ENCODE measurements at places on chromosomes 16 and 17. TPM values are rescaled to one million over a fixed set of nuclear protein-coding genes. Genes with fewer than 3 reads are reported as not detected.

DNA sequence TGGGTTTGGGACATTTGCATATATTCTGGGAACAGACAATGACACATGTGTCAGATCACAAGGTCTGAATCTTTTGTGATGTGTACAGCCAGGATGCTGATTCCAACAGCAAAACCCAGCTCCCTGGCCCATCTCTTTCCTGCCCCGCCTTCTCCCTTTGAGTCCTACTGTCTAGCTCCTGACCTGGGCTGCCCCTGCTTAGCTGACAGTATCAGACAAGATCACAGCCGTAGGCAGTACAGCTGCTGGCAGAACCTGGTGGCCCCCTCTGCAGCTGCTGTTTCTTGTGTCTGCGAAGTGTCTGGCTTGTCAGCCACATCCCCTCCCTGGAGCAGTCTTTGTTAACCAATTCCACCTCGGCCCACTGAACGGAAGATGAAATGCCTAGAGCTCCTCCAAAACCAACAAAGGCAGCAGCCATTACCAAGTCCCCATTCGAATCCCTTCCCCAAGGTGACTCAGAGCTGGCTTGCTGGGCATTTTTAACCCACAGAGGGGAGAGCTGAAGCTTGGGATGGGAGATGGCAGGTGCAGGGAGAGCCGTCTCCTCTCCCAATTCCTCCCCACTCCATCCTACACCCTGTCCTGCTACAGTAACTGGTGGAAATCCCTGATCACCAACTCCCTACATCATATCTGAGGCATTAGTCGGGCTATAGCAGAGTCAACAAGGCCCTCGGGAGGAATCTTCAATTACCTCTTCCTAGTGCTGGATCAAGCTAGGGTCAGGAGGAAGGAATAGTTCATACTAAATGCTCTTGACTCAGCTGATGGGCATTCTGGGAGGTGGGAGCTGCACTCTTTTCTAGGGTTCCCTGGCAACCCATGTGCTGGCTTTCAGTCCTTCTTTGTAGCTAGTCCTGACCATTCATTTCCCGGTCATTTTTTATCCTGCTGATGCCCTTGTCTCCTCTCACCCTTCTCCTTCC lies 5.8 kb downstream of the PIPOX start:
- no peak for DNase-seq

DNA sequence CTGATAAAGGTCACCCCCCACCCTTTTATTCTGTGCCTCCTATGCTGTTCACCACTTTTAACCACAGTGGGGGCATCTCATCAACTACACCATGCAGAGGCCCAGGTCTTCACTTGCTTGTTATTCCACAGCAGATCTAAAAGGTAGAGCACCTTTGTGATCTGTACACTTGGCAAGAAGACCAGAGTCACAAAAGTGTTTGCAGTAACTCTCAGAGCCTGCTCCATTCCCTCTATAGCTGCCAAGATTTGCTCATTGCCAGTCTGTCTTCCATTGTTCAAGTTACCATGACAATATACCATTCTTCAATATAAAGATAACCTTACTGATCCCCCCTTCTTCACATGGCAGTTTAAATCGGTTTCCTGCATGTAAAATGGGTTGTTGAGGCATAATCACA lies 180.0 kb downstream of the TOX3 start:
- DNase-seq: no peak

GRCh38 chr17:32495359-32496231 lies 8.8 kb downstream of the CDK5R1 start:
- DNase-seq: peak; percentile 47

DNA sequence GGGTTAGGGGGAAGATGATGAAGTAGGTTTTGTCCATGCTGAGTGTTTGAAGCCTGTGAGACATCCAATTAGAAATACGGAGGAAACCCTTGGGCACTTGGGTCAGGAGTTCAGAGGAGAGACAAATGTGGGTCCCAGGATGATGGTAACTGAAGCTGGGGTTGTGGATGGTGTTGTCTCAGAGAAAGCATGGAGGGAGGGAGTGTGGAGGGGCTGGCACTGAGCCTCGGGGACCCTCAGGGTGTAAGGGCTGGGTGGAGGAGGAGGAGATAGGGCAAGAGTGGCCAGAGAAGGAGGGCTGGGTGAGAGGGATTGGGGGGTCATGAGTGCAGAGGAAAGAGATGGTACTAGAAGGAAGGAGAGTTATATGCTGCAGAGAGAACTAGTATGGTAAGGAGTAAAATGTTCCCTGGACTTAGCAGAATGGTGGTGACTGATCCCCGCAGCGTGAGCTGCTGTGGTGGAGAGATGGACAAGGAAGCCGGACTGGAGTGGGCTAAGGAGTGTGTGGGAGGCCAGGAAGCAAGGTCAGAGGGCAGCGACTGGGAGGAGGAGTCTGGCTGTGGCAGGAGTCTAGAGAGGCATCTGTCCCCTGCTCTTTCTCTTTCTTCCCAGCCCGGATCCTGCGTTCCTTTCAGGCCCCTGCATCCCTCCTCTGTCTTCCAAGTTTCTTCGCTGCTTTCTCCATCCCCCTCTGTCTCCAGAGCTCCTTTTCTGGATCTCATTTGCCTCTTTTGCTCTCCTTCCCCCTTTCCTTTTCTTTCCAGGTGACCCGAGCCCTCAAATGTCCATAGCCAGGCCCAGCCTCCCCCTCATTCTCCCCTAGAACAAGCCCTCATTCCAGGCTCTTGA lies 3.9 kb upstream of the COL1A1 start:
- DNase-seq: peak; percentile 60

DNA sequence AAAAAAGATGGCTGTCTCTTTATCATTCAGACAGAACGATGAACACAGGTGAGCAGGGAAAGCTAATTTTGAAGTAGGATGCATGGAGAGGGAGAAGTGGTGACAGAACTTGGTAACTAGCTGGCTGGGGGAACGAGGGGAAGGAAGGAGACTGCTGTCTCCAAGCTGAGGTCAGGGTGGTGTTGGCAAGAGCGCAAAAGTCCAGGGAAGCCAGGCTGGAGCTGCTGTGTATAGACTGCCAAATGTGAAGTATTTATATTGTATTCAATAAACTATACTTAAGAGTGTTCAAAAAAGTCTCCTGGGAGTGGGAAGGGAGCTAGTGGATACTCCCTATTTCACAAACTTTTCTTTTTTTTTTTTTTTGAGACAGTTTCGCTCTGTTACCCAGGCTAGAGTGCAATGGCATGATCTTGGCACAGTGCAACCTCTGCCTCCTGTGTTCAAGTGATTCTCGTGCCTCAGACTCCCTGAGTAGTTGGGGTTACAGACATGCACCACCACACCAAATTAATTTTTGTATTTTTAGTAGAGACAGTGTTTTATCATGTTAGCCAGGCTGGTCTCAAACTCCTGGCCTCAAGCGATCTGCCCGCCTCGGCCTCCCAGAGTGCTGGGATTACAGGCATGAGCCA lies 8.2 kb downstream of the TMEM106A start:
- DNase-seq: no peak

DNA sequence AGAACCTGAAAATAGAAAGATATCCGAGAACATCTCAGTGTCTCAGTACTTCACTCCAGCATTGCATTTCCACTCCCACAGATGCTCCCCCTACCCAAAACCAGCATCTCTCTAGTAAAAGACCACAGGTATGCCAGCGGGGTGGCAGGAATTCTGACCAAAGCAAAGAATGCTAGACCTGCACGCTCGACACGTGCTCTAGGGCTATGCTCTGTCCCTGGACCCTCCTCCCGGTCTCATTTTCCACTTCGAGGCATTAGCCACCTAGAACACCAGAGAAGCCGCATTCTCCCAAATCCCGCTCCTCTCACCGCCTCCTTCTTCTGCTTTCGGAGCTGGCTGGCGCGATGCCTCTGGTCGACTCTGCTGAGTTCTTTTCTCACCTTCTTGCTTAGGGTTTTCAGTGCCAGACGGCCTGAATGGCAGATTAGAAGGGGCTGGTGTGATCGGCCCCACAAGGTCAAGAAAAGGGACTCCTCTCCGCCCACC lies 487 bp downstream of the TSR1 start:
- DNase-seq: no peak

GRCh38 chr16:16861546-16861945 lies 482.6 kb downstream of the NPIPA7 start:
- peak; percentile 22 for DNase-seq

GRCh38 chr16:89504091-89504490 lies 4.1 kb upstream of the SPG7 start:
- no peak for DNase-seq

DNA sequence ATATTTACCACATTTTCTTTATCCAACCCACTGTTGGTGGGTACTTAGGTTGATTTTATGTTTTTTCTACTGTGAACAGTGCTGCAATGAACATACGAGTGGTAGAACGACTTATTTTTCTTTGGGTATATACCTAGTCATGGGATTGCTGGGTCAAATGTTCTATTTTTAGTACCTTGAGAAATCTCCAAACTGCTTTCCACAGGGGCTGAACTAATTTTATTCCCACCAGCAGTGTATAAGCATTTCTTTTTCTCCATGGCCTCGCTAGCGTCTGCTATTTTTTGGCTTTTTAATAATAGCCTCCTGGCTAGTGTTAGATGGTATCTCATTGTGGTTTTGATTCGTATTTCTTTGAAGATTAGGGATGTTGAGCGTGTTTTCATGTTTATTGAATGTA lies 202.3 kb downstream of the LGALS9B start:
- no peak for DNase-seq

RAD51C gene
- total RNA-seq: 38.7 TPM

UNC13D gene
- total RNA-seq: 12.4 TPM

All from heart right ventricle (tissue), 16 donors.